Uterus (tissue), 4 donors: ENCODE measurements at places on chromosomes 3 and 15.
A peak's percentile ranks its signal among the peaks of the same experiment; 100 is the strongest.

GRCh38 chr3:145865399-145866018 is 295.5 kb downstream of the PLOD2 start:
- DNase-seq = no peak

DNA sequence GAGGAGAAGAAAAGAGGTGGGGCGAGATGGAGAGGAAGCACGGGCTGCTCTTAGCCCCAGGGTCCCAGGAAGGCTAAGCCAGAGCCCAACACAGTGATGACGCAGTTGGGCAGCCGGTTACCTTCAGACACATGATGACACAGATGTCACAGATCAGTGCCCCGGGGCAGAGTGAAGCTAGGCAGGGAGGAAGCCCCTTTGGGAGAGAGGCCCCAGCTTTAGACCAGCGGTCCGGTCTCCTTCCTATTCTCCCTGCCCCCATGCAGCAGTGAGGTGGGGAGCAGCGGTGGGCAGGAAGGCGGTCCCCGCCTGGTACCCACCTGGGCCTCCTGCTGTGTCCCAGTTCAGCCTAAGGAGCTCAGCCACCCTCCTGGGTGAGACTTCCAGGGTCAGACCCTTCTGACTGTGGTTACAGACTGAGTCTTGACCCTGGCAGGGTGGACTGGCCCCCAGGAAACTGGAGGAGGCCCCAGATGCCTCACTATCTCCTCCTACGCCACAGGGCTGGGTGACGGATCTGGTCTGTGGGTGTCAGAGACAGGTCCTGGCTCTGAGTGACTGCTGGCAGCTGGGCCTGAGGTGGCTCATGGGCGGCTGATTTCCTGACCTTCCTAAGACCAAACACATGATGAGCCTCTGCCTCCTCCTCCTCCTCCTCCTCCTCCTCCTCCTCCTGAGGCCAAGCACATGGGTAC is 38.8 kb upstream of the LINGO1 start:
- DNase-seq = no peak

- no peak for DNase-seq
These were observed 41.8 kb downstream of the SLC24A1 start for GRCh38 chr15:65663521-65663920.

- DNase-seq = no peak
These were observed 181.3 kb downstream of the SNRPN start for GRCh38 chr15:25136119-25136518.

GRCh38 chr15:92901072-92901761 is 1.1 kb downstream of the CHD2 start:
- no peak for DNase-seq

- DNase-seq = no peak
These were observed 618.6 kb downstream of the NAALADL2 start for GRCh38 chr3:175477651-175478224.

GRCh38 chr3:196093317-196094111 is 11.6 kb upstream of the TFRC start:
- no peak for DNase-seq

DNA sequence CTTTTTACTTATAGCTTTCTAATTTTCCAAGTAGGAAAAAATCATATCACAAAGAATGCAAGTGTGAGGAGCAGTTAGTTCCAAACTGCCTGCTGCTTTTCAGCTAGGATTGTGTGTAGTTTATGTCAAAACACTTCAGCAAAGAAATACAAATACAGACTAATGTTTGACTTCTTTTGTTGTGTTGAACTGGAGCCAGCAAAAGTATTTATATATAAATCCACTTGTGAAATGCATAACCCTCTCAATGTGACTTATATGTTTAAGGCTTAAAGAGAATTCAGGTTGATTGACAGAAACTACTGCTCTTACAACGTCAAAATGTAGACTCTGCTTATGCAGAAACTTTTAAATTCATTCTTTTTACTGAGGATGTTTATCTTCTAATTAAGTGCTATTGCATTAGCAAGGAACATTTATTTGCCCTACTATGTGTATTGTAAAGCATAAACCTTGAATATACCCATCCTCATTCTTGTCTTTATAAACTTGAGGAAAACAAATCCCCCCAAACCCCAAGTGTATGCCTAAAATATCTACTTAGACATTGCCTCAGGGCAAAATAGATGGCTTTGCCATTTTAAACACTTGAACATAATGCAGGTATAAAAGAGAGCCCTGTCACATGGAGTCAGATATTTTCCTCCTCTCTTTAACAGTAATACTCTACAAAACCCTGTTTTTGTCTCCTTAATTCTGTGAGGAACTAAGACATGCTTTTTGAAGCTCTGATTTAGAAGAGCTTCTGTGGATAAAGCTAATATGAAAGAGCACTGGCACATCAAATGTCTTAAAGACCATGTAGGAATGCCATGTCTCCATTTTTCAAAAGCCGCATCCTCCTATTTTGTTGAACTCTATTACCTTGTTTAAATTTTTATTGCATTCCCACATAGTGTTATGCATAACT is 302.8 kb upstream of the TBC1D5 start:
- DNase-seq = no peak

DNA sequence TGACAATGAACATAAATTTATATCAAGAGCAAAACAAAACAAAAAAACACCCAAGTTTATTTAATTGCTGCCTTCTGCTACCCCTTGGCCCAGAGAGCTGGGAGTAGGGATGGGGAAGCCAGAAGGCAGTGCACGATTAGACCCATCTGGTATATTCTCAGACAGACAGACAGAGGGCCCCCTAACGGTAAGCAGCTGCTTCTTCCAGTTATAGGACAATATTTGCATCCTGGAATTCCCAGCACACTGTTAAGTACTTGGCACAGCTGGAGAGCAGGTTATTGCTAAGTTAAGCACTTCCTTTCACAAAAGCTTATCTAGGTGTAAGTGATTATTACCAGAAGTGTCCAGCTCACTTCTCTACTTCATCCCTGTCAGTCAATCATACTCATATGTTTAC is 39.3 kb downstream of the C2CD4B start:
- DNase-seq = no peak

- DNase-seq = no peak
These were observed 67.7 kb downstream of the IGF2BP2 start for GRCh38 chr3:185757176-185757575.

- DNase-seq = peak; percentile 16
These were observed 53.9 kb downstream of the BOC start for GRCh38 chr3:113265231-113265630.

DNA sequence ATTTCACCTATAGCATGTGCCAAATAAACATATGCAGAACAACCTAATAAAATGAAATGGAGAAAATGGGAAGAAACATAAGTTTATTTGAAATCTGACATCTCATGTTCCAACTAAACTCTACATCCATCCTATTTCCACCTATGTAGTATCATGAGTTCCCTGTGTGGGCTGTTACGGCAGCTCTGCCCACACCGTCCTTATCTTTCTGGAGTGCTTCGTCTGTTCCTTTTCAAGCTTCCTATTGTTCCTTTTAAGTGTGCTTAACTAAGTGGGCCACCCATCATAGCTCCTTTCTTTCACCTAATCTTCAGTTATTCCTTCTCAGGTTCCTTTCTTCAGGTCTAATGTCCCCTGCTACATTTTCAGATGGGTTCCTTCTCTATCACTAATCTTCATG is 17.3 kb downstream of the RYR3 start:
- DNase-seq = no peak

GRCh38 chr15:81942655-81943195 is 103.1 kb downstream of the MEX3B start:
- no peak for DNase-seq
